ENCODE measurements at places on chromosomes 13 and 19.

GRCh38 chr19:39363901-39364457 lies 21.8 kb downstream of the SAMD4B start:
- DNase-seq = no peak

- no peak for DNase-seq
Observed at GRCh38 chr13:24943136-24943535, 152.8 kb upstream of the PABPC3 start.

GRCh38 chr13:113187263-113187669 lies 21.2 kb downstream of the PCID2 start:
- DNase-seq = no peak

GRCh38 chr13:63446329-63446728 lies 2030.7 kb upstream of the PCDH20 start:
- no peak for DNase-seq

- DNase-seq = no peak
Observed at GRCh38 chr19:39407410-39407659, 688 bp downstream of the ZFP36 start.

DNA sequence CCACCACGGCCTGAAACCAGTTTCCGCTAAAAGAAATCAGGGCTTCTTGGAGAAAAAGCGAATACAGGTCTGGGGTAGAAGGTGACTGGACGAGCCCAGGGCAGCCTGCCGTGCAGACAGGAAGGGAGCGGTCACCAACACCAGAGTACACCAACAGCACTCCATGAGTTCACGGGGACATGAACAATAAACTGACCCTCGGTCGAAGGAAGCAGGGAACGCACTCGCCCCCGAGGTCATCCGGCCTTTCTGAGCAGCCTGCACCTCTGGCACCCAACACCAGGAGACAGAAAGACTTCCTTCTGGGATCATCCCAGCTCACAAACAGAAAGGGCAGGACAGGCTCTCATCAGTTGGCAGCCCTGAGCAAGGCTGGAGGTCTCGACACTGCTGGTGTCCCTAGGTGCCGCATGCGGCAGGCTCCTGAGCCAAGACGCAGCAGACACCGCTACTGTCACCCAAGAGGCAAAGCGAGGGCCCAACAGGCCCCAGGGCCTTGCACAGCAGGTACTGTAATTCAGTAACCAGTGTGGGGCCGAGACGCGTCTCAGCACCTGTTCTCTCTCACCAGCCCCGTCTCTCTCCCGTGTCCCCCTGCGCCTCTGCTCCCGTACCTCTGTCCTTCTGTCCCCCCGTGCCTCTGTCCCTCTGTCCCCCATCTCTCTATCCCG lies 18.0 kb downstream of the DCUN1D2 start:
- no peak for DNase-seq

- no peak for DNase-seq
Observed at GRCh38 chr13:52003541-52003940, 7.7 kb downstream of the ATP7B start.

DNA sequence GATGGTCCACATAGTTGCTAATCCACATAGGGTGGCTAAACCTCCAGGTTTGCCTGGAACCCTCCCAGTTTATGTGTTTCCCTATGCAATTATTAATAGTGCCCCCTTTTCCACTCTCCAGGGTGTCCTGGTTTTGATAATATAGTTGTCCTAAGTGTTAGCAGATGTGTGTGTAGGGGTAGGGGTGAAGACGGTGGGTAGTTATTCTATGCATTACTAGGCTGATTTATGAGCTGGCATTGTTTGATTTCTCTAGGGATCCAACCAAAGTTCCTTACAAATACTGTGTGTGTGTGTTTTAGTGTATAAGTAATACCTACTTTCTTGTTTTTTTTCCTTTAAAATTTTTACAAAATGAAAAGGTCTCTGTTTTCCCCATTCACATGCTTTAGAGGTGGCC lies 21.1 kb downstream of the GTF2F2 start:
- DNase-seq = no peak

DNA sequence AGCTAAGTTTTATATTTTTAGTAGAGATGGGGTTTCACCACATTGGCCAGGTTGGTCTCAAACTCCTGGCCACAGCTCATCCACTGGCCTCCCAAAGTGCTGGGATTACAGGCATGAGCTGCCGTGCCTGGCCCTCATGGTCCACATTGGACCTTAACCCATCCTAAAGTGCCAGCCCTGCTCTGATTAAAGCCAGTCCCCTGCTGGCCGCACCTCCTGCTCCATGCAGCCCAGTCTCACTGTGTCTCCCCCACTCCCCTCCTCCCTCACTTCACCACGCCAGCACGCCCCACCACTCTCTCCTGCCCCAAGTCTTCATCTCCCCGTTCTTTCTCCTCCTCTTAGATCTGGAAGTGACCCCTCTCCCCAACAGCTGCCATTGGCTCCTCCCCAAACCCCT lies 16.7 kb upstream of the SDHAF1 start:
- no peak for DNase-seq

- no peak for DNase-seq
Observed at GRCh38 chr19:50435627-50436026, 2.9 kb downstream of the MYBPC2 start.

DNA sequence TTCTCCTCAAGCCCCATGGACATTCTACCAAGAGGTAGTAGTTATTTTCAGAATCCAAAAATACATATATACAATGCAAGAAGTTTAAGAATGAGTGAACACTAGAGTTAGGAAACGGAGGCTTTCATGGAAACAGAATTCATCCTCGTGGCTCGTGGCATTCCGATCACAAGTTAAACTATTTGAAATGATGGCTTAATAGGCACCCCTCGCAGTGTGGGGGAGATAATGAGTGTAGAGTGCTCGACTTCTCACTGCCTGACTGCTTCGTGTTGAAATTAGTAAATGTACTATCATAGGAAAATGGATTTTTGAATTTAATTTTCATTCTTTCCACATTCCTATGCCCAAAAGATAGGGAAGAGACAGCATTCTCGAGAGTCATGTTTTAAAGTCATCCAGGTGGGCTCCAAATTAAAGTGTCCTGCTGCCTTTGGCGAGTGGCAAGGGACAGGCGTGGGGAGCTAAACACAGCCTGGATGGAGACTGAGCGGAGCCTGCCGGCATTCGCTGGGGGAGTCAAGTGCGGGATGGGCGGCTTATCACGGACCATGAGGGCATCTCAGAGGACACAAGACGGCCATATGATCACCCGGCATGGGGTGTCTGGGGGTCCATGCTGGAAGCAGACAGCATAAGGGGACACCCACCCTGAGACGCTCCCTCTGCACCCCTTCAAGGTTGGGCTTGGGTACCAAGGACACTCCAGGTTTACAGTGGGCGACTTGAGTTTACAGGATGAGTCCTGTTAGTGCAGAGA lies 165.2 kb downstream of the TEX29 start:
- DNase-seq = no peak

All from GM06990 (cell line).